ENCODE measurements at places on chromosomes 1 and 21.

DNA sequence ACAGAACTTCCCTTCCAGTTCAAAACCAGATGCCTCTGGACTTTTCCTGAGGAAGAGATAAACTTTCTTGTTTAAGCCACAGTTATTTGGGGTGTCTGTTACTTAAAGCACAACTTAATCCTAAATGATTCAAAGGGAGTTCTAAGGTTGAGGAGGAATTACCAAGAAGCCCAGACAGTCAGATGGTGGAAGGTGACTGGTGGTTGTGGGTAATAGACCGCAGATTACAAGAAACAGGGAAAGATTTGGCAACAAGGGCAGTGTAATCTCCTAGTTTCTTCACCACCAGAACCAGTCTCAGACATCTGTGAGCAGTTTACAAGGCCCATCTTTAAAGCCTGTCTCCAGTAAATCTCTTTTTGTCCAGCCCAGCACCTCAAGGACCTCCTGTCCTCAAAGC, 130.1 kb upstream of the CTTNBP2NL start:
- DNase-seq, result no peak

GRCh38 chr21:30829659-30830058, at the start of gene KRTAP7-1:
KRTAP7-1 (minus strand) TSS chr21:30829759; CDS start chr21:30829698, 61 bp downstream.
- no peak for DNase-seq

DNA sequence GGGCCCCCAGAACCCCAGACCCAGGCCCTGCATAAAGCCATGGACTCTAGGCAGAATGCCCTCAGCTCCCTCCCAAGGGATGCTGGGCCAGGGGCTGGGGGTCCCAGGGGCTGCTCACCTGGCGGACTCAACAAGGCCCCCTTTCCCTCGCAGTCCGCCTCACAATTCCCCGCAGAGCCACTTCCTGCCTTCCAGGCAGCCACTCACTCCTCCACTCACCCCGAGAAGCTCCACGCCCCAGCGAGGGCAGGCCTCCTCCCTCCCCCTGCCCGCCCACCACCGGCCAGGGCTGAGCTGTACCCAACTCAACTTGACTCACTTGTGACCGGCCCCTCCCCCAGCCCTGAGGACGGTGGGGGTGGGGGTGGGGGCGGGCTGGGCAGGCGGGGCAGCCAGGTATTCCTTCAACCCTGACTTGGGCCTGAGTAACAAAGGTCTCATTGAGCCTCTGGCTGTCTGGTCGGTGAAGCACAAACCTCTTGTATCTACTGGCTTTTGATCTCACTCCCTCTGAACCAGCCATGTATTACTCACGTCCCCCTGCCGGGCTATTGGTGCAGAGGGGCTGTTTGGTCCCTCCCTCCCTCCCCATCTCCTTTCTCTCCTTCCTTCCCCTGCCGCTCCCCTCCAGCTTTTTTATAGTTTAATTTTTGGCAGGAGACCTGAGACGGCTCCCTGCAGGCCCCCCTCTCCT, 5.9 kb downstream of the BLACAT1 start:
- peak; percentile 48 for DNase-seq

GRCh38 chr1:8137481-8138244, 111.6 kb upstream of the ERRFI1 start:
- DNase-seq, result no peak

- DNase-seq, result peak; percentile 86
Measured at GRCh38 chr1:43541721-43542401, 11.2 kb downstream of the PTPRF start.
